ENCODE measurements at places on chromosomes 5 and 9. TPM values are rescaled to one million over a fixed set of nuclear protein-coding genes. Genes with fewer than 3 reads are reported as not detected.
A peak's percentile ranks its signal among the peaks of the same experiment; 100 is the strongest.

DNA sequence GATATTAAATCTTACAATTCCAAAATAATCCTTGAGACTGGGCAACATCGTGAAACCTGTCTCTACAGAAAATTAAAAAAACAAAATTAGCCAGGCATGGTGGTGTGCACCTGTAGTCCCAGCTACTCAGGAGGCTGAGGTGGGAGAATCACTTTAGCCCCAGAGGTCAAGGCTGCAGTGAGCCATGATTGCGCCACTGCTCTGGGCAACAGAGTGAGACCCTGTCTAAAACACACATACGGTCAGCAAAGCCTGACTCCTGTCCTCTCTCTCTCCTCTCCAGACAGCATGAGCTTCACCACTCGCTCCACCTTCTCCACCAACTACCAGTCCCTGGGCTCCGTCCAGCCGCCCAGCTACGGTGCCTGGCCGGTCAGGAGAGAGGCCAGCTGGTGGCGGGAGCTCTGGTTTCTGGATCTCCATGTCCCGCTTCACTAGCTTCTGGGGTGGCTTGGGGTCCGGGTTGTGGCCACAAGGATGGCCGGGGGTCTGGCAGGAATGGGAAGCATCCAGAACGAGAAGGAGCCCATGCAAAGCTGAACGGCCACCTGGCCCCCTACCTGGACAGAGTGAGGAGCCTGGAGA is 9.0 kb upstream of the PDCL start:
- no peak for ATAC-seq

DNA sequence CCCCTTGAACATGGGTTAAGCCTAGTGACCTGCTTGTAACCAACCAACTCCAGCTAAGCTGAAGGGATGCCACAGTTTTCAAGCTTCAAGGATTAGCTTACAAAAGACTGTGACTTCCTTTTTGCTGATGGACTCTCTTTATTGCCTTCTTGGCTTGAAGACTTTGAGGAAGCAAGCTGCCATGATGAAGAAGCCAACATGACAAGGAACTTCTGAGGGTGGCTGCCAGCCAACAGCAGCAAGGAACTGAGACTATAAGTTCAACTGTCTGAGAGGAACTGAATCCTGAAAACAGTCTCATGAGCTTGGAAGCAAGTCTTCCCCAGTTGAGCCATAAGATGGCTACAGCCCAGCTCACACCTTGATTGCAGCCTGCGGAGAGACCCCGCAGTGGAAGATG is 116.1 kb upstream of the TAF11L2 start:
- no peak for ATAC-seq

DNA sequence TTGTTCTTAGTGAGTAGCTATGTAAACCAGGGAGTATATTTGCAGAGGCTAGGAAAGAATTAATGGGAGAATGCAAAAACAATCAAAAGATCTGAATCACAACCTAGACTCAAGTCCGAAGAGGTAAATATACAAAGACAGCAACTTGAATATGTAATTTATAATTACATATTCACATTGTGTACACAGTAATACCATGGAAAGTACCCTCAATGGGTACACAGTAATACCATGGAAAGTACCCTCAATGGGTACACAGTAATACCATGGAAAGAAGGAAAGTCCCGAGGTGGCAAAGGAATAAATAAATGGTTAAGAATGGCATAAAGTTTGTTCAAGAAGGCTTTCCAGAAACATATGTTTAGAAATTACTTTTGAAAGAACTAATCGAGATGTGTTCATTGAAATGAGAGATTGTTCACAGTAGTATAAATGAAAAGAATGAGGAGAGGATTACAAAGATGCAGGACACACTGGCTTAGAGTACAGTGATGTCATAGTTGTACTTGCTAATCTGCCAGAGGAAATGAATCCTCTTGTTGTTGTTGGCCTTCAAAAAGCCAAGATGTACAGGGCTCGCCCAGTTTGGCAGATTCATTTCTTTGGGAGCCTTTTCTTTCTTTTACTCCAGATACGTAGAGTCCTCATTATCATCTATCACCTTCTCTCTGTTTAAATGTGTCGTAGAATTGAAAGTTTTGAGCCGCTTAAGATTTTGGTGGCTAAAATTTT is 116.0 kb downstream of the UNC13B start:
- ATAC-seq: peak; percentile 48

DNA sequence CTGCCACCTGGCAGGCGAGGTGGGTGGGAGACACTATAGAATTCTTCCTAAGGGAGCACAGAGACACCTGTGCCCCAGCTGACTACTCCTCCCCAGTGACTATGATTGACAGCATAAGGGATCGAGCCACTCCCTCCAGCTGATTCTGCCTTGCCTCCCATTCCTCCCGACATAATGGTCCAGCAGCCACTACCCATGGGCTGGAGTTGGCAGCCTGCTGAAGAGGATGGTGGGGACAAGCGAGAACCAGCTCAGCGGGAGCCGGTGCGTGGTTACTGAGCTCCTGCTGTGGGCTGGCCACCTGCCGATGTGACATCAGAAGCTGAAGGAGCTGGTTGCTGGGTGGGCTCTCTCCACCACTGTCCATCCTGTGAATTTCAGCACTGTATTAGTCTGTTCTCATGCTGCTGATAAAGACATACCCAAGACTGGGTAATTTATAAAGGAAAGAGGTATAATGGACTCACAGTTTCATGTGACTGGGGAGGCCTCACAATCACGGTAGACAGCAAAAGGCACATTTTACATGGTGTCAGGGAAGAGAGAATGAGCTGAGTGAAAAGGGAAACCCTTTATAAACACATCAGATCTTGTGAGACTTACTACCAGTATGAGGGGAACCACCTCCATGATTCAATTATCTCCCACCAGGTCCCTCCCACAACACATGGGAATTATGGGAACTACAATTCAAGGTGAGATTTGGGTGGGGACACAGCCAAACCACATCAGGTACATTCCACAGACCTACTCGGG is 12.1 kb upstream of the NCS1 start:
- ATAC-seq: no peak

DNA sequence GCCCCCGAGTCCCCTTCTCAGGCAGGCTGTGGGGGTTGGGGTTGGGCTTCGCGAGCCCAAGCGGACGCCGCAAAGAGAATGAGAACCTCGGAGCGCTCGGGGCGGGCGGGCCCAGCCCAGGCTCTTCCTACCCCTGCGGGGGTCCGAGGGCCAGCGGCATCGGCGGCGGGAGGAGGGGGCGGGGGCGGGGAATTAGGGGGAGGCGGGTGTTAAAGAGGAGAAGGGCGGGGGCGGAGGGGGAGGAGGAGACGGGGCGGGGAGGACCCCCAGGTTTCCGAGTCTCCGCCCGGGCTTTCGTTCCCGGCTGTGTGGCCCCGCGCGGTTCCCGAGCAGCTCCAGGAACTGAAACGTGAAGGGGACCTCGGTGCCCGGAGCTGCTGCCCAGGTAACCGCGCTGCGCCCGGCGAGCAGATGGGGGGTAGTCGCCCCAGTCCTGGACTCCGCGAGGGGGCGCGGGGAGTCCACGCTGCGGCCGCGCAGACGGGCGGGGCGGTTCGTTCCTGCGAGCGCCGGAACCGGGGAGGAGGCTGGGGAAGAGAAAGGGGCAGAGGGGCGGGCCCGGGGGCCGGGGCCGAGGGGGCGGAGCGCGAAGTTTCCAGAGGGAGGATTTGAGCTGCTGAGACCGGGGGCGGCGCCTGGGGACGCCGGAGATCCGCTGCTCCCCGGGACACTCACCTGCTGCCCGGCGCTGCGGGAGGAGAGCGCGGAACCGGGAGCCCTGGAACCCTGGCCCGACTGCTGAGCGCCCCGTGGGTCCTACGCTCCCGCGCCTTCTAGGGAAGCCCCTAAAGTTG is 38.4 kb upstream of the PLEKHG4B start:
- ATAC-seq: peak; percentile 58

DNA sequence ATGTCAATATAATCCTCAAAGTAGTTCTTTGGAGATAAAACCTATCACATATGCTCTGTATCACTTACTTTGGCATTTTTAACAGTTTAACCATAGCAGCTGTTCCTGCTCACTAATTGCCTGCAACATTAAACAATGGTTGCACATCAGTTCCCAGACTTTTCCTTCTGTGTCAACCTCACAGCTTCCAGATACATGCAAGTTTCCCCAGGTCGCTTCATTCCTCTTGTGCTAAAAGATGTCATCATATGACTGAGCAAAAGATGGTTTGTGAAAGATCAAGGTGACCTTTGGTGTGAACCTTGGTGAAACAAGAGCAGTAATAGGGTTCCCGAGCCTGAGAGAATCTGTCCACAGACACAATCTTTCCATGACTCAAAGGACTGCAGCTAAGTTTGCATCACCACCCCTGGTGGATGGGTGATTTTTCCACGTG is 500.4 kb upstream of the PAPPA start:
- no peak for ATAC-seq

- ATAC-seq: no peak
These were observed 306.6 kb upstream of the DMRT1 start for GRCh38 chr9:534886-535285.

- no peak for ATAC-seq
These were observed 68.9 kb upstream of the ANKRD55 start for GRCh38 chr5:56302027-56302426.

DNA sequence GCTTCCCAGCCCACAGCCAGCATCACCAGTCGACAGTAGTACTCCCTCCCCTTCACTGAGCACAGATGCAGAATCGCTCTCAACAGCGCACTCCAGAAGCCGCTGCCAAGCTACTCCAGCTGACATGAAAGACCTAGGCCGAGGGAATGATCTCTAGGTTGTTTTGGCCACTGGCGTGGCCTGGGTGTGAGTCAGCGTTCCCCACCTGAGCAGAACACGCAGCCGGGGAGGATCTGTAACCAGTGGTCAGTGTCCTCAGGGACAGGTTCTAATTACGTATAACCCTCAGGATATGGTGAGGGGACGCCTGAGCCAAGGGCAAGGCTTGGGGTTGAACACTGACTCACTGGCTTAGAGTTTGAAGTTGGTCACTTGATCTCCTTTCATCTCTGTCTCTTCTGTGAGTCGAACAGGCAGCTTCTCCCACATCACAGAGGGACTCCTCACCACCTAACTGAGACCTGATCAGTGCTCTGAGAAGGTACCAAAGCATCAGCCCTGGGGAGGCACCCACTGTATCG is 76.9 kb upstream of the IL17B start:
- peak; percentile 7 for ATAC-seq

DNA sequence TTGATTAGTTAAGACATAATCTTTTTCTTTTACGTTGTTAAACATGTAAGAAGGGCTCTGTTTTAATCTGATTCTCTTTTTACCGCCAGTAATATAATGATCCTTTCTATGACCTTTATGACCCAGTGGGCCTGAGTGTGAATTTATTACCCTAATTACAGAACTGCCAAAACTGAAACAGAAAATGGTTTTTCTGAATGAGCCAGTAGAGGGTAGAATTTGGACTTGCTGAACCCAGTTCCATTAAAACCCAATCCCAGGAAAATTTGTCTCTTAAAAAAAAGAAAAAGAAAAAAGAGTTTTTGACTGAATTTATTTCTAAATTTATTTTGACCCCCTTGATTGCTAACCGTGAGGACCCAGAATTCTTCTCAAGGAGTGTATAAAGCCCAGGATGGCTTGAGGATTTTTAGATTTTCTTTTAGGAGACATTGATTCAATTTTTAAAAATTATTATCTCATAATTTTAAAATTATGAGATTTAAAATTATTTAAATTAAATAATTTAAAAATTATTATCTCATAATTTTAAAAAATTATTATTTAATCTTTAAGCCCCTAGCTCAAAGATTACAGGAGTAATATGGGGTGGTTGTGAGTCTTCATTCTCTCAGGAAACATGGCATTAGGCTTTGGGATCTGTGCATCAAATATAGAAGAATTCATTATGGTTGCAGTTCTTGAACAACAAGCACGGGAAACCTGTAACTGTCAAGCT is 94.1 kb upstream of the GLIS3 start:
- no peak for ATAC-seq

GRCh38 chr9:6827439-6828145 is 69.8 kb downstream of the KDM4C start:
- ATAC-seq: no peak

GRCh38 chr9:8329561-8330283 is 530.1 kb upstream of the DMAC1 start:
- ATAC-seq: no peak

DNA sequence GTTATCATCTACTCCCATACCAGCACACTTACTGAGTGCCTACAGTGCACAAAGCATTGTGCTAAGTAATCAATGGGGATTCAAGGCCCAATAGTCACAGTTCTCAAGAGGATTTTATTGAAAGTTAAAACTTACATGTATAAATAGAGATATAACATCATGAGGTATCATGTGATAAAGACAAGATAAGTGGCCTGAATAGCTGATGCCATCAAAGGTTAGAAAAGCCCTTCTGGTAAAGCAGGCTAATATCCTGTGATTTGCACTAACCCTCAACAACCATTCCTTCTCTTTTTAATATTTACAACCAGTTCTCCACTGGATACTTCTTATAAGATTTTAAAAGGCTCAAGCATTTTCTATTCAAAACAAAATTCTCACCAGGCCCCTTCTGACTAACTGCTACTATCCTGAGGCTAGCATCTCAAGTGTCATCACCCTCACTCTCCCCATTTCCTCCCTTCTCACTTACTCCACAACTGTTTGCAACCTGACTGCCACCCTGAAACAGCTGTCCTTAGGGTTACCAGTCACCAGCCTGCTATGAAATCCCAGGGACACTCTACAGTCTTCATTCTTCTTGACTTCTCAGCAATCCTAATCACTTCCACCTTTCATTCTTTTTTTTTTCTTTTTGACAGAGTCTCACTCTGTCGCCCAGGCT is 377.9 kb downstream of the ENC1 start:
- no peak for ATAC-seq

Gene CCDC183
- total RNA-seq: not detected

Gene PDCD1LG2
- total RNA-seq: 0.32 TPM

Gene PCYOX1L
- total RNA-seq: 6.5 TPM

Gene AFAP1L1
- 3.0 TPM for total RNA-seq

Gene ARRDC3
- total RNA-seq: 55.4 TPM

Gene CD180
- 0.24 TPM for total RNA-seq
